Cerebellar cortex (tissue), 1 donor: ENCODE measurements at places on chromosomes 7 and 10.
A peak's percentile ranks its signal among the peaks of the same experiment; 100 is the strongest.

GRCh38 chr10:49104323-49104722 is 11.0 kb downstream of the VSTM4 start:
- DNase-seq, result no peak

GRCh38 chr10:120827251-120827875 is 23.8 kb upstream of the WDR11 start:
- no peak for DNase-seq

GRCh38 chr7:40133561-40134427 is 628 bp downstream of the MPLKIP start:
- peak; percentile 19 for DNase-seq

GRCh38 chr10:7458556-7458955 is 47.7 kb upstream of the SFMBT2 start:
- no peak for DNase-seq

GRCh38 chr10:15084502-15084922 is 4.1 kb downstream of the ACBD7 start:
- peak; percentile 93 for DNase-seq

DNA sequence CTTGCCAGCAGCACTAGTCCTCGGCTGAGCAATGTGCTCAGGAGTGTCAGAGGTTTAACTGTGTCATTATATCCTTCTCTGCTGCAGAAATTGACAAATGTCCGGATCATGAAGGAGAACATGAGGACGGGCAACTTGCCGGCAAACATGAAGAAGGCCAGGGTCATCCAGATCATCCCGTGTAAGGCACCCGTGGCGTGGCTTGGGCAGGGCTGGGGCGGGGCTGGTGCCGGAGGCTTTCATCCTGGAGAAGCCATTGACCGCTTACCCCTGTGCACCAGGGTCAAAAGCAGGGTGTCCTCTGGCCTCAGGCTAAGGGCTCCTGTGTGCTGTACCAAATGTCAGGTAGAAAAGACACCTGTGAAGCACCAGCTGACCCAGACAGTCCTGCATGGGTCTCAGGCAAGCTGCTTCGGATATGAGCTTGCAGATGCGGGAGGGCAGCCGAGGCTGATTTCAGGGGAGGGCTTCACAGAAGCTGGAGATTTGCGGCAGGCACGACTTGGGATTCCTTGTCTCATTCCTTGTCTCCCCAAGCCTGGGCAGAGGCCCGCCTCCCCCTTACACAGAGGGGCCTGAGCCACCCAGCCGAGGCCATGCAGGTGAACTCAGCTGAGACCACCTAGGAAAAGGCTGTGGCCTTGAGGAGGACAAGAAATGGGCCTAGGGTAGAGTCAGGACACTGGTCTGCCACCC is 55.4 kb downstream of the MKI67 start:
- DNase-seq, result no peak

DNA sequence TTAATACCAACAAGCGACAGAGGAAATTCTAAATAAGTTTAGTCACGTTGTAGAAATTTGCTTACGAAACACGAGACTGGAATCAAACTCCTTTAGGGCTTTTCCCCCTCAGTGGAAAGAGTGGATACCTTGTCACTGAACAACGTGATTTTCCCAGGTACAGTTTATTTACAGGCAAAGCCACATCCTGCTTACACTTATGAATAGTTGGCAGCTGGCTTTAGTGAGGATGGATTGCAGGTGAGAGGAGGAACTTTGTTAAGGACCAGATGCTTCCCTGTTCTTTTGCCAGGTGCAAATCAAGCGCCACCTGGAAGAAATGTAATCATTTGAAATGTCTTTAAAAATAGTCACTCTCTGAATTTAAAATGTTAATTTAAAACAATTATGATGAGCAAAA is 282.4 kb downstream of the ADARB2 start:
- DNase-seq, result no peak

GRCh38 chr7:26202019-26202990 is 760 bp downstream of the CBX3 start:
- peak; percentile 68 for DNase-seq

DNA sequence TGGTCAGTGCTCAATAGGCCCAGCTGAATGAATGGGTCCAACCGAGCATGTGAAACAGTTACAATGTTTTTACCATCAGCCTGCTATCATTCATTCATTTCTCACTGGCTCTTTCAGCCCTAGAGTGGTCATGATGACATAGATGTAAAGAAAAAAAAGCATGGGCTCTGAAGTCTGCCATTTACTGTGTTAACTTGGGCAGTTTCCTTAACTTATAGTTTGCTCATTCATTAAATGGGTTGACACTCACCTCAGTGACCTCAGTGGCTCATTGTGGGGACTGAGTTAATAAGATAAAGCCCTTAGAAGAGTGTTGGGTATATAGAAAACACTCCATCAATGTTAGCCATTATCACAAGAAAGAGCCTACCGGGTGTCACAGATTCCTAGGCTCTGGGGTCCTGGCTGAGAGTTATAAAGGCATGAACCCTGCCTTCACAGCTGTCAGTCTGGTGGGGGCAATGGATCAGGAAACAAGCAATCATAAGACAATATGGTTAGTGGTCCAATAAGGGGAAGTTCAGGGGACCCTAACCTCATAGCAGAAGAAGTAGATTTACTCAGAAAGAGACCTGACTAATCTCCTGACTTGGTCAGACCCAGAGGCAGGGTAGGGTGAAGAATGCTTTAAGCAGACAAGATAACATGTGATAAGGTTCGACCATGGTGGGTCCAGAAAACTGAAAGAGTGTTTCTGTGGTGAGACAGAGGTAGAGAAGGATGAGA is 29.7 kb upstream of the GPAM start:
- DNase-seq, result no peak

DNA sequence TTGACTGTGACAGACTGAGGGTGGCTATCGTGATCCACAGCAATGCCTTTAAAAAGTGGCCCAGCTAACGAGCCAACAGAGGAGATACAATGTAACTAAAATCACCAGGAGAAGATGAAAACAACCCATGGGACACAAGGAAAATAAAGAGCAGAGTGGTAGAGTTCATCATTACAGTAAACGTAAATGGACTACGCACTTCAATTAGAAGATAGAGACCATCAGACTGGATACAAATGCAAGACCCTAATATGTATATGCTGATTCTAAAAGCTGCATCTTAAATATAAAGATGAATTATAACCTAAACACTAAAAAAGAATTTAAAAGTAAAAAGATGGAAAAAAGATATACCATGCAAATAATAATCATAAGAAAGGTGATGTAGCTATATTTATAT is 6.6 kb upstream of the STK32C start:
- no peak for DNase-seq

DNA sequence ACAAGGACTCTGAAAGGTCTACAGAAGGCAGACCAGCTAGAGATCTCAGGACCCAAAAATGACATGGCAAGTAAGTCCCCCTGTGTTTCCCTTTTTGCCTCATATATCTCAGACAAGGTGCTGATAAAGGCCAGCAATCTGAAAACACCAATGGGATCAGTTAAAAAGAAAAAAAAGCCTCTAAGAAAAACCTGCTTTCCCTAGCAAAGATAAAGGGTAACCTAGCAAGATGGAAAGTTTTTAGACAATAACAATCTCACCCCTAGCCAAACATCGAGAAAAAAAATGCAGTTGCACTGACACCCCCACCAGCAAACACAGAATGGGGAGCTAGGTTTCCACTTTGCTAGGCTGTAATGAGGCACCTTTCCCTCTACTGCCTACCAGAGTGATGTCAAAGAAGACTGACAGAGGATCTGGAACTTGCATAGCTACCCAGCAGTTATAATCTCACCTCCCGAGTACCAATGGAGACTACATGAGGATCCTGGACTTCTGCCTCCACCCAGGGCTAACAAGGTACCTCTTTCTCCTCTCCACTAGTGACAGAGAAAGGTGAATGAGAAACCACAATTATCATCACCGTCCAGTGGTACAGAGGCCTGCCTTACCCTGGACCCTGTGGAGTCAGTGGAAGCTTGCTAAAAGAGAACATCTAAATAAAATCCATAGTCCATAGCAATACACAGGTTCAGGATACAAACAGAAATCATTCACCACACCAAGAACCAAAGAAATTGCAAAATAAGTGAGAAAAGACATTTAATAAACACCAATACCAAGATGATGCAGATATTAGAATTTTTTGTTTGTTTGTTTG is 240.8 kb downstream of the ARHGAP12 start:
- DNase-seq, result no peak
